ENCODE measurements at places on chromosomes 6 and 20.

DNA sequence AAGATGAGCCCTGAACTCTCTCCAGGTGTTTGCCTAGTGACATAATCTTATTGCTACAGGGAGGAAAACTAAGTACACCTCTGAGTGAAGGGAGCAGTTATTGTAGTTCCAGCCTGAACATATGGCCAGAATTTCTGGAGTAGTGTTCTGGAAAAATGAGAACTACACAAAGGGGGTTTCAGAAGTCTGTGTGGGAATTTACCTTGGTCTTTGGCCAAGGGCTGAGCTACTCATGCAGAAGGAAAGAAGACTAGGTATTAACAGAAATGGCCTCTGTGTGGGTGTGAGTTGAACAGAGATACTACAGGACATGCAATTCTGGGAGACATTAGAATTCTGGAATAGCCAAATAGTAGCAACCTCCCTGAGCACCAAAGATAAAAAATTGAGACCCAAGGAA, 1009.7 kb upstream of the GJE1 start:
- DNase-seq, result no peak

GRCh38 chr6:44451803-44452695, 64.5 kb downstream of the CDC5L start:
- DNase-seq, result no peak

DNA sequence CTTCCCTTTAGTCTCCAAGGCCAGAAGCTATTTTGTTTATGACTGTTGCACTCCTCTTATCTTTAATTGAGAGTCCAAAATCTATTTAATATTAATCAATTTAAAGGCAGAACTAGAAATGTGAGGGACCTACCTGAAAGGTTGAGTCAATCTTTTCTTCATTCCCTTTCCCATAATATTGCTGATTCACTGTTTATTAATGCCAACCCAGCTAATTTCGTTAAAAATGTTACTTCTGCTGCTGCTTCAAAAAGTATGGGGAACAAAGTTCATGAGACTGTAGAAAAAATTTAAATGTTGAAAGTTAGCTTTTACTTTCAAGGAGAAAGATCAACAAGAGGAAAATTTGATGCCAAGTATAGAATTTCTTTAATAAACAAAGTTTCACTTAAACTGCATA, 365.3 kb downstream of the TENT5A start:
- no peak for DNase-seq

DNA sequence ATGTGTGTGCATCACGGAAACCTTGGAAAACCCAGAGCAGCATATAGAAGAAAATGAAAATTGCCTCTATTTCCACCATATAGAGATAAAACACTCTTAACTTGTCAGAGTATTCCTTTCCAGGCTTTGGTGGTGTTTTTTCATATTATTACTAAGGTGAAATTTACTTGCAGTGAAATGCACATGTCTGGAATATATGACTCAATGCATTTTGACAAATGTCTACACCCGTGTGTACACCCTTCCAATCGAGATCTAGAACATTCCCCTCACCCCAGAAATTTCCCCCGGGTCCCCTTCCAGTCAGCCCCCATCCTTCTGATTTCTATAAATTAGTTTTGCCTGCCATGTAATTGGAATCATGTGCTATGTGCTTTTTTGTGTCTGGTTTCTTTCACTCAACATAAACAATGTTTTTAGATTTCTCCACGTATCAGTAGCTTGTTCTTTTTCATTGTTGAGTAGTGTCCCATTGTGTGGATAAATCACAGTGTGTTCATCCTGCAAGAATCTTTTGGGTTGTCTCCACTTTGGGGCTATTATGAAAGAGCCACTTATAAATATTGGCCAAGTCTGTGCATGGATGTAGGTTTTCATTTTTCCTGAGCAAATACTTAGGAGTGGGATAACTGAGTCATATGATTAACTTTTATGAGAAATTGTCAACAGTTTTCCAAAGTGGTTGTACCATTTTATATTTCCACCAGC, 19.9 kb upstream of the PREX1 start:
- DNase-seq, result no peak

- DNase-seq, result no peak
Observed at GRCh38 chr20:12395353-12395752, 477.7 kb downstream of the BTBD3 start.

GRCh38 chr6:39289490-39289889, 24.7 kb downstream of the KCNK17 start:
- DNase-seq, result no peak

DNA sequence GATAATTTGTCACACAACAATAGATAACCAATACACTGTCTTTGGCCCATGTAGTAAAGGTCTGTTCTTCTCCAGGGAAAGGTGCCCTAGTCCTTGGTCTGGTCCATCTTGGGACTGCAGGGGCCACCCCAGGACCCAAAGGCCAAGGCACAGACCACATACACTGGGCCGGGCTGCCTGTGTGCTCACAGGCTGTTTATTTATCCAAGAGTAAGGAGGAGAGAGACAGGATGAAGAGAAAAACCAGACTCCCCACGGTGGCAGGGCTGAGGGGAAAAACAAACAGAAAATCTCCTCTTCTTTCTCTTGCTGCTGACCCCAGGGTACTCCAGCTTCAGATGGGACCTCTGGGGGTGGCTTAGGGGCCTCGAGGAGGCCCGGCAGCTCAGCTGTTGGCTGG, 6.5 kb upstream of the CDK5RAP1 start:
- DNase-seq, result no peak

GRCh38 chr6:79010422-79010821, 67.6 kb downstream of the PHIP start:
- DNase-seq, result no peak

DNA sequence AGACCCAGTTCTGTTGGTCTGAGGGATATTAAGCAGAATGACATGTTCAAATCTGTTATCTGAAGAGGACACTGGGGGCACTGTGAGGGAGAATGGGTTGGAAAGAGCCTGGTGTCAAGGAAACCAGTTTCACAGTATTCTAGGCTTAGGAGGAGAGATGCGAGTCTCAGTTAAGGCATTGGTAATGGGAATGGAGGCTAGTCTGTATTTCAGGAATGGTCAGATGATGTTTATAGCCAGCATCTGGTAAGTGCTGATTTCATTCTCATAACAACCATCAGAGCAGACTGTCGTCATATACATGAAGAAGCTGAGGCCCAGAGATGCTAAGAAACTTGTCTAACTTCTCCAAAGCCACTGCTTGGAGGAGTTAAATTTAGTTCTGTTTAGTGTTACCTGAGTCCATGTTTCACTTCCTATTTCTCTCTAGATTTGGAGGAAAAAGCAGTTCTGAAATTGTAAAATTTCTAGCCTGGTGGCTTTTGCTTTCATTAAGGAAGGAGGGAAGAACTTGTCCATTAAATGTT, 242.0 kb downstream of the ARID1B start:
- no peak for DNase-seq

DNA sequence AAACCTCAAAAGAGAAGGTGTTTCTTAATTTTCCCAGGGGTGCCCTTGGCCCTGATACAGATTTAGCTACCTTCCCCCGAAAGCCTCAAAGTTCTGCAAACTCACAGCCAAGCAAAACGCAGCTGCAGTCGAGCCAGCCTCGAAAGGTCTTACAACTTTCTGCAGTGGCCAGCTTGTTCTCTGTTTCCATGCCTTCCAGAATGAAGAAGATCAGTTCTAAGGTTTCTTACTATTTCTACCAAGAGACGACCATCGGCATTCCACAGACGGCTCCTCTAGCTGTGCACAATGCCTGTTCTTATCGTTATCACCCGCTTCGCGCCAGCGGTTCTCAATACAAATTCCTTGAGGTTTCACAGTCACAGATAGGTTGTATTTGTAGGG, 28.5 kb upstream of the CCR6 start:
- DNase-seq, result no peak

DNA sequence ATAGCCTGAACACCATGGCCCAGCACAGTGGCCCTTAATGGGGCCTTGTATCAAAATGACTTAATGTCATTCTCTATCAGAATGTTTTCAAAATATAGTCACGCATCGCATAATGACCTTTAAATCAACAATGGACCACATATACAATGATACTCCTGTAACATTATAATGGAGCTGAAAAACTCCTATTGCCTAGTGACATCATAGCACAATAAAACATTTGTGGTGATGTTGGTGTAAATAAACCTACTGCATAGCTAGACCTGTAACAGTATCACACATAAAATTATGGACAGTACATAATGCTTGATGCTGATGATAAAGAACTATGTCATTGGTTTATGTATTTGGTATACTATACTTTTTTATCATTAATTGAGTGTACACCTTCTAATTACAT, 9.3 kb downstream of the ELOVL5 start:
- no peak for DNase-seq

DNA sequence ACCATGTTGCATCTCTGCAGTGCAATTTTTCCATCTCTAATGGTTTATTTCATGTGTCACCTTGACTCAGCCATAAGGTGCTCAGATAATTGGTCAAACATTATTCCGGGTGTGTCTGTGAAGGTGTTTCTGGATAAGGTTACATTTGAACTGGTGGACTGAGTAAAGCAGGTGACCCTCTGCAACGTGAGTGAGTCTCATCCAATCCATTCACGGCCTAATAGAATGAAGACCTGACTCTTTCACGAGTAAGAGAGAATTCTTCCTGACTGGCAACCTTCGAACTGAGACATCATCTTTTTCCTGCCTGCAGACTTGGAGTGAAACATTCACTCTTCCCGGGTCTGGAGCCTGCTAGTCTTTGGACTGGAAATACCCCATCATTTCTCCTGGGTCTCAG, 77.1 kb upstream of the SLC22A23 start:
- DNase-seq, result no peak

GRCh38 chr6:26576929-26577719, 19.6 kb upstream of the ABT1 start:
- peak; percentile 77 for DNase-seq

DNA sequence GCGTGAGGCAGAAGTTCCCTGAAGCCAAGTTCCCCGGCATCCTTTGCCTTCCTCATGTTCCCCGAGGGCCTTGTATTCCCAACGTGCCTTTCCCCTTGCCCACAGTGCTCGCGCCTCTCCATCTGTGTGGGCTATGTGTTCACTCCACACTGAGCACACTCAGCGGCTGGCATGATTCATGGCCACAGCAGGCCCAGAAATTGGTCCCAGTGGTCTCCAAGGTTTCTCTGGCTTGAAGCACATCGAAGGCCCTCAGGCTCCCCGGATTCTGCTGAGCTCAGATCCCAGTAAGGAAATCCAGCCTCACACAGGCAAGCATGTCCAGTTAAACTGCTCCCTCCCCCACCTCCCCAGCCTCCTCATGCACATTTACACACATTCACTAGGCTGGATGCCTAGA, 123.6 kb downstream of the ISM1 start:
- DNase-seq, result no peak

GRCh38 chr6:36334832-36335459, 1.7 kb downstream of the BNIP5 start:
- DNase-seq, result no peak

- DNase-seq, result no peak
Observed at GRCh38 chr6:51778666-51779065, 308.7 kb downstream of the PKHD1 start.

- no peak for DNase-seq
Observed at GRCh38 chr6:105611606-105612005, 208.7 kb upstream of the PREP start.

DNA sequence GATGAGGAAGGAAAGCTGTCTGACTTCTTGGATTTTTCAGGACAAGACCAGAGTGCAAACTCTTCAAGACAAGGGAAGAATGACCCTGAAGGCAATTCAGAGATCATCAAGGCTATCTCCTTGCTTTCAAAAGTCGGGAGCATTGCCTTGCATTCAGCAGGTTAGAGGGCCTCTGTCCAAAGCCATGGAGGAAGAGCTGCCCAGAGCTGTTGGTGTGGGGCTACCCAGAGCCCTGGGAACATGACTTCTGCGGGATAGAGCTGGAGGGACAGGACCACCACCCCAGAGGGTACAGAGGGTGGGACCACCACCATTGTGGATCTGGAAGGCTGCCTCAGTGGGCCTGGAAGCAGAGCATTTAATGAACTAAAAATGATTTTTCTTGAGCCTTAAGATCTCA, 5.2 kb upstream of the SRXN1 start:
- DNase-seq, result no peak

- no peak for DNase-seq
Observed at GRCh38 chr20:57500962-57501361, 24.0 kb downstream of the CTCFL start.

DNA sequence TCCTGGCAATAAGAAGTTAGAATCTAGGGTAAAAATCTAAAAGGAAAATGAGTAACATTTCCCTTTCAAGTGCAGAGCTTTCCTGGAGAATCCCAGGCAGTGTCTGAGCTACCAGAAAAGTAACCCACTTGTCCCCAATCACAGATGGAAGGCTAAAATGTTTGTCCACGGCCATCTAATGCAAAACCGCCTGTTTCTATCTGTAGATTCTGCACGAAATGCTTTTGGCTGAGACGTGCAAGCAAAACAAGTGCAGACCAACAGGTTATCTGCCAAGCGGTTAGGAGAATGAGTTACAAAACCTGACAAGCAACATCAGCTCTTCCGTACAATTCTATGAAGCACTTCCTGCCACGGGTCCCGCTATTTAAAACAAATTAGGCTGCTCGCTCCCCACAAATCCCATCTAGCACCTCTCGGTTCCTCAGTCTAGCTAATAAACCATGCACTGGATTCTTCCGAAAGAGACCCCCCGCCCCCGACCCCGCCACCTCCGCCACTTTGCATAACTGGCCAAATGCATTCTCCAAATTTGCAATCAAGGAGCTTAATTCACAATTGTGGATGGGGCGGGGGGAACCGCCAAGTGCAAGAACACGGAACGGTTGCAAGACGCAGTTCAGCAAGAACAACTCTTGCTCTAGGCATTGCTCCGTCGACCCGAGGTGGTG, 1.4 kb downstream of the ELOVL5 start:
- no peak for DNase-seq

GRCh38 chr6:47168180-47168579, 126.0 kb upstream of the ADGRF1 start:
- DNase-seq, result no peak

- DNase-seq, result no peak
Observed at GRCh38 chr20:21513181-21513663, 642 bp downstream of the NKX2-2 start.
